Activated CD4-positive, alpha-beta memory T cell treated with anti-CD3 and anti-CD28 coated beads for 36 hours (primary cell): ENCODE measurements at places on chromosomes 11 and 22. TPM values are rescaled to one million over a fixed set of nuclear protein-coding genes. Genes with fewer than 3 reads are reported as not detected.

VPREB1 gene
- total RNA-seq, result not detected

CD3G gene
- total RNA-seq, result 137 TPM

OR5AL1 gene
- not detected for total RNA-seq

INSC gene
- 0.34 TPM for total RNA-seq

GPHA2 gene
- total RNA-seq, result 0.46 TPM

MMP12 gene
- not detected for total RNA-seq

SOX6 gene
- not detected for total RNA-seq

ENTHD1 gene
- total RNA-seq, result 0.41 TPM

VPREB3 gene
- total RNA-seq, result not detected

WNT7B gene
- total RNA-seq, result not detected

MALAT1 gene
- 8,888 TPM for total RNA-seq

OR6T1 gene
- total RNA-seq, result not detected

CHRNA10 gene
- 0.57 TPM for total RNA-seq

MRGPRE gene
- total RNA-seq, result not detected

OAF gene
- total RNA-seq, result 0.90 TPM

ANKK1 gene
- total RNA-seq, result 0.07 TPM

TBC1D10A gene
- total RNA-seq, result 29.0 TPM

SMIM35 gene
- 0.22 TPM for total RNA-seq

NLRP10 gene
- total RNA-seq, result not detected

PGAP2 gene
- 27.4 TPM for total RNA-seq

OR10A6 gene
- not detected for total RNA-seq

CD59 gene
- total RNA-seq, result 79.4 TPM

ART1 gene
- not detected for total RNA-seq

WNT11 gene
- not detected for total RNA-seq

CECR2 gene
- total RNA-seq, result not detected

TSPAN18 gene
- 8.2 TPM for total RNA-seq

OR8D4 gene
- not detected for total RNA-seq

RPL27A gene
- 1,094 TPM for total RNA-seq

C1QTNF6 gene
- 11.1 TPM for total RNA-seq

SEPTIN3 gene
- 2.2 TPM for total RNA-seq

BCO2 gene
- 1.3 TPM for total RNA-seq
